ENCODE measurements at places on chromosomes 11 and 22. TPM values are rescaled to one million over a fixed set of nuclear protein-coding genes. Genes with fewer than 3 reads are reported as not detected.

The RAG1 gene
- total RNA-seq: 0.30 TPM

The PKNOX2 gene
- total RNA-seq: not detected

The FOSL1 gene
- 23.0 TPM for total RNA-seq

The FGF19 gene
- not detected for total RNA-seq

The OR51B2 gene
- total RNA-seq: not detected

The OR5P2 gene
- total RNA-seq: not detected

All from activated CD8-positive, alpha-beta memory T cell treated with anti-CD3 and anti-CD28 coated beads for 36 hours (primary cell).